Glomerular endothelial cell (primary cell): ENCODE measurements at places on chromosomes 5 and 9. TPM values are rescaled to one million over a fixed set of nuclear protein-coding genes. Genes with fewer than 3 reads are reported as not detected.

Gene MEIKIN
- not detected in 2 replicates for total RNA-seq

Gene BARHL1
- not detected in 2 replicates for total RNA-seq

Gene SAXO1
- total RNA-seq: not detected in 2 replicates

Gene GBGT1
- total RNA-seq: 4.3 and 6.6 TPM in 2 replicates

Gene GLE1
- 14.4 and 21.6 TPM in 2 replicates for total RNA-seq

Gene MYOT
- total RNA-seq: not detected in 2 replicates

Gene PCDHGB1
- 0.82 and 2.3 TPM in 2 replicates for total RNA-seq

Gene SGTB
- total RNA-seq: 9.0 and 12.7 TPM in 2 replicates

Gene ST8SIA4
- total RNA-seq: 1.6 and 3.9 TPM in 2 replicates

Gene PCDHA2
- total RNA-seq: 0.15 TPM in 1 of 2 replicates, not detected in the other

Gene FBP2
- total RNA-seq: not detected in 2 replicates

GRCh38 chr9:105672711-105673234 lies 10.5 kb downstream of the TAL2 start:
- DNase-seq: no peak

DNA sequence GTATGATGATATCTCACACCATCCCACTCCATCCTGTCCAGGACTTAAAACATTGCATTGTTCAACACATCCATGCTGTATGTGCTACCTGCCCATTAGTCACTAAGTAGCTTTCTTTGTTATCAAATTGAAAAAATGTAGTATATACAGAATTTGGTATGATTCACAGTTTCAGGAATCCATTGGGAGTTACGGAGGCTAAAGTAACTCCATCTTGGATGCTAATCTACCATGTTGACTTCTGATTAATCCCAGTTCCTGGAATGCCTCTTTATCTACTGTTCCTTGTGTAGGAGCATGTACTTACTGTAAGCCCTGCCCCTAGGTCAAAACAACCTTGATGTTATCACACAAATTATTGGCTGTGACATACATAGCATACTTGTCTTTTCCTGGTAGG lies 38.9 kb upstream of the FOXB2 start:
- DNase-seq: no peak

DNA sequence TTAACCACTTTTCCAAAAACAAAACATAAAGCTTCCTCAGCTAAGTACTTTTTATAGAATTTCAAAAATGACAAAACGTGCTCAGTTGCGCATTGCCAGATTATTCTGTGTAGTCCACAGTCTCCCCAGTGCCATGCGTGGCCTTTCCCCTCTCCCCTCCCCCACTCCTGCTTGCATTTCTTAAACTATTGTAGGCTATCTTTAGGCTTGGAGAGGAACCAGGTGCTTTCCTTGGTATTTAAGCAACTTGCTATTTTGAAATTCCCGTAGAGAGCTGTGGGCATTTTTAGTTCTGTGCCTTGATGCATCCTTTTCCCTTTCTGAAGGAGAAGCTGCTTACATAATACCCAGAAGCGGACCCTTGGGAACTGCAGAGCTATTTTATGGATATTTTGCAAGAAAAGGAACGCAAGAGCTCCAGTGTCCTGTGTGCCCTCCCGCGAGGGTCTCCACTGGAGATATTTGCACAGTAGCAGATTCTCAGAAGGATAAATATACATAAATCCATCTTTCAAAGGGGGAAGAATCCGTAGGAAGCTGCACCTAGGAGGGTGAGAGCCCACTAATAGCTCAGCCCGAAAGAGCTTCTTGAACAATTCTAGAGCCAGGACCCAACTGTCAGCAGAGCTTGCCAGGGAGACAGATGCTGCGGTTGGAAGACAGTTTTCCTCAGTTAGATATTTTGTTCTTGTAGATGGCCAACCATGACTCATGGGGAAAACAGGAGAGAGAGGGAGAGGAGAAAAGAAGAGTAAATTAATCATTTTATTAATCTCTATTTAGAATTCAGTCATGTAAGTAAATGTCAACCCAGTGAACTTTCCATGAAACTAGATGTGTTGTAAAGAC lies 1298.3 kb upstream of the WWC1 start:
- DNase-seq: no peak

GRCh38 chr9:73411494-73411893 lies 259.8 kb downstream of the ANXA1 start:
- no peak for DNase-seq

- DNase-seq: no peak
These were observed 32.3 kb upstream of the TMEM171 start for GRCh38 chr5:73088026-73088425.

- no peak for DNase-seq
These were observed 87.0 kb upstream of the SPRY4 start for GRCh38 chr5:142411656-142412425.

DNA sequence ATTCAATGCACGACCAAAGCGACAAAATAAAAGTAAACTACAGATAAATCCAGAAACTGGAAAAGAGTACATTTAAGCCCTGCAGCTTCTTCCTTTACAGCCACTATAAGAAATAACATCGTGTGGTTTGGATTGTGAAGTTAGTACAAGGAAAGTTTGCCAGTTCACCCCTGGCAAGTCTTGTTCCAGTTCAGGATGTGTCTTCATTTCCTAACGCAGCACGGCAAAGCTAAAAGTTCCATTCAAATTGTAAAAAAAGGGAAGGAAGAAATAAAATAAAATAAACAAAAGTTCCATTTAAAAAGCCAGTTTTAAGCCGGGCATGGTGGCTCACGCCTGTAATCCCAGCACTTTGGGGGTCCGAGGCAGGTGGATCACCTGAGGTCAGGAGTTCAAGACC lies 83.3 kb upstream of the RETREG1 start:
- DNase-seq: no peak

DNA sequence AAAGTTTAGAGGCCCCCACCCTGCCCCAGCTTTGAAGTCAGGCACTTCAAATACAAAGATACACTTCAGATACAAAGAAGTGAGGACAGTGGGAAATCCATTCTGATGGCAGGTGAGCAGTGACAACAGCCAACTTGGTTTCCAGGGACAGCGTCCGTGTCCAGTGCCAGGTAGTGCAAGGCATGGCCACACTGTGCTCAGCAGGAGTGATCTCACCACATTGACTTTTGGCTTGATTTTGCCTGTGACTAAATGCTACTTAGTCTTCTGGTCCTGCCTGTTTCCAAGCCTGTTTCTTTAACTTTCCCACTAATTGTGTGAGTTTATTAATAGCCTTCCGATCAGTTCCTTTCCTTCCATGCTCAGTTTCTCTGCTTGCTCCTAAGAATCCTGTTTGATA lies 72.6 kb upstream of the PALM2AKAP2 start:
- DNase-seq: no peak

- DNase-seq: no peak
These were observed 142.1 kb downstream of the EPB41L4A start for GRCh38 chr5:112276991-112277390.

- DNase-seq: no peak
These were observed 1.9 kb downstream of the GABRP start for GRCh38 chr5:170785416-170785815.

DNA sequence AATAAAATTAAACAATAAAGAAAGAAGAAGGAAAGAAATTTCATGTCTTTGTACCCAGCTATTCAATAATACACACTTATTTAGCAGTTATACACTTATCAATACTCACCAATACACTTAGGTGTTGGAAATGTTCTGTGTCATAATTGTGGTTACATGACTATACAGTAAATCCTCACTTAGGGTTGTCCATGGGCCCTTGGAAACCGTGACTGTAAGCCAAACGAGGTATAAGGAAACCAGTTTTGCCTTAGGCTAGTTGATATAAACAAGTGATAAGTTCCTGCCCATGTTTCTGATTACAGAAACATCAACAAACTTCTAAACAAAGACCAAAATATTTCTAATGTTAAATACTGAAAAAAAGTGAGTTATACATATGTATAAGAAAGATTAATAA lies 10.0 kb upstream of the SLCO4C1 start:
- no peak for DNase-seq

DNA sequence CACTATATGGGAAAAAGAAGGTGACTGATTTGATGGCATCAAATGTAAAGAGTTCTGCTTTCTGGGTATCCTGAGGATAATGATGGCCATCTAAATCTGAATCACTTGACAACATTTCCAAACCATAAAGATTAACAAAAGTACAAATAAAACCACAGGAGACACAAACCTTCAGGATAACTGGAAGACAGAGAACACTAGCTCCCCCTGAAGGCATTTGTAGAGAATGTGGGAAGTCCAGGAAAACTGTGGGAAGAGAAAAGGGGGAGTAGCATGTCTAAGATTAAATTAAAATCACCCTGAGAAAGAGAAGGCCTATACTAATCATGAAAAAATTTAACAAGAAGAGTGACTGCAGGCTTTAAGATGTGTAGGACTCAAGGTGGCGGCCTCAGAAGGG lies 116.2 kb downstream of the PRELID2 start:
- no peak for DNase-seq

GRCh38 chr5:1058083-1058945 lies 49.7 kb downstream of the NKD2 start:
- no peak for DNase-seq

- no peak for DNase-seq
These were observed 77.2 kb upstream of the OSMR start for GRCh38 chr5:38768412-38769211.

DNA sequence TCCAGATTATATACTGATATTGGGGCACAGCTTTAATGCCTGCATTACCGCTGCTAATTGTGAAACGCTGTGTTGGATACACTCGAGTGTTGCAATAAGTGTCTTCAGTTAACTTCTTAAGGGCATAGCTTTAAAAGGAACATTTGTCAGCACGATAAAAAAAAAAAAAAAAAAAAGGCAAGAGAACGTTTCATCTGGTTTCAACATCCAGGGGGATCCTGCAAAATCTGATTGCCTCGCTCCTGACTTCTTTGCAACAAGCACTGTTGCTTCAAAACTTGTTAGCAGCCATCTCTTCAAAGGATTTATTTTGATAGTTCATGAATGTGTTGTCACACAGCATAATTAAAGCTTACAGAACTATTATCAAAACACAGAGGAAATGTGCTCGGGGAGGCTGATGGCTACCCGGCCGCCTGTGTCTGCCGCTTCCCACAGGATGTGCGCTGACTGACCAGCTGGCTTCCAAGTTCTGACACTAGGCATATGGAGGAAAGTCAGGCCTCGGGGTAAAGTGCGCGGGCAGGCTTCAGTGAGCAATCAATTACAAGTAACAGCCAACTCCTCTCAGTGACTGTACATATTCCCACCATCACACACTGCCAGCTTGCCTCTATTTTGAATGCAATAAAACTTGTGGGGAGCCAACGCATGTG lies 77.7 kb downstream of the EBF1 start:
- DNase-seq: no peak

DNA sequence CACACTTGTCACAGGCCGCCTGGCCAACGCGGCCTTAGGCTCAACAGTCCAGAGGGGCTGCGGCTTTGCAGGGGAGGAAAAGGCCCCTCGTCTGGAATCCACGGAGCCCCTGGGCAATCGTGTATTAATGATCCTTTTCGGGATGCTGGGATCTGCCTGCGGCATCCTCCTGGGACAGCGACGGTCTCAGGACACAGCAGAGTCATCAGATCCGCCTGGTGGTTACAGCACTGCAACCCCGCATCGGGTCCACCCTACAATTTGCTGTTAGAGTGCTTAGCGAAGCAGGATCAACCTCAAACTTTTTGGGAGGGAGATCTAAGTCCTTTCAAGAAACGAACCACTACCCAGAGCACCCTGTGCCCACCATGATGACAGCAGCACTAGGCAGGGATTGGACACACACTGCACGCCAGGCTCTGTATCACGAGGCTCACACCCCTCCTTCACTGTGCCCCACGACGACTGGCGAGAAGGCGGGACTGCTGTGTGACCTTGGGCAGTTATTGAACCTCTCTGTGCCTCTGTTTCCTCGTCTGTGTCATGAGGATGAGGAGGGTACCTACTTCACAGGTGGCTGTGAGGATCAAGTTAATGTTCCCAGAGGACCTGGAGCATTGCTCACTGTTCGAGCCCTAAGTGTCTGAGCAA lies 100.4 kb upstream of the COL5A1 start:
- DNase-seq: no peak

DNA sequence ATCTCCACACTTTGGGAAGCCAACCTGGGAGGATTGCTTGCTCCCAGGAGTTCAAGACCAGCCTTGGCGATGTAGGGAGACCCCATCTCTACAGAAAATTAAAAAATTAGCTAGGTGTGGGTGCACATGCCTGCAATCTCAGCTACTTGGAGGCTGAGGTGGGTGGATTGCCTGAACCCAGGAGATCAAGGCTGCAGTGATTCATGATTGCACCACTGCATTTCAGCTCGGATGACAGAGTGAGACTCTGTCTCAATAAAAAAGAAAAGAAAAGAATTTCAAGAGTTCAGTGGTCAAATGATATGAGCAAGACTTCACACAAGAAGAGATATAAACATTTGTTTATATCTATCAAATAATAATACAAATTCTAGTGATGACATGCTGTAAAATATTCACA lies 23.0 kb upstream of the MTAP start:
- no peak for DNase-seq

- DNase-seq: no peak
These were observed 142.3 kb downstream of the BNC2 start for GRCh38 chr9:16728137-16728508.

GRCh38 chr9:132008184-132008803 lies 71.4 kb downstream of the MED27 start:
- DNase-seq: no peak

GRCh38 chr5:32190095-32190494 lies 16.0 kb upstream of the GOLPH3 start:
- DNase-seq: no peak

GRCh38 chr9:81661339-81661738 lies 28.0 kb downstream of the TLE1 start:
- DNase-seq: no peak

GRCh38 chr5:101278011-101278687 lies 375.1 kb upstream of the ST8SIA4 start:
- DNase-seq: no peak

GRCh38 chr5:138459311-138459933 lies 5.9 kb upstream of the EGR1 start:
- no peak for DNase-seq

DNA sequence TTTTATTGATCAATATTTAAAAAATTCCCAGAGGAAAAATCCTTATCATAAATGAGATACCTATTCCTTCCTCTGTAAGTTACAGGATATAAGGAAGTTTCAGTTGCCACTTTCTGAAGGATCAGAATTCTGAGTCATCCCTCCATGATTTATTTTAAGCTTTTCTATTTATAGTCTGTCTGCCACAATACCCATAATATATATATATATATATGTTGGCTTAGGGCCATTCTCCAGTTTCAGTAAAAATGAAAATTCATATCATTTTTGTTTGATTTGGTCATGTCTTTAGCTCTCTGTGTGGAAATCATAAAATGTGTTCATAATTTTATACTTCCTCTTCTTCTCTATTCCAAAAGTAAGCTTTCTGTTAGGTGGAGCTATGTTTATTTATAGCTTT lies 215.8 kb upstream of the CYLC2 start:
- DNase-seq: no peak

GRCh38 chr5:58505971-58506640 lies 14.9 kb downstream of the GAPT start:
- no peak for DNase-seq

DNA sequence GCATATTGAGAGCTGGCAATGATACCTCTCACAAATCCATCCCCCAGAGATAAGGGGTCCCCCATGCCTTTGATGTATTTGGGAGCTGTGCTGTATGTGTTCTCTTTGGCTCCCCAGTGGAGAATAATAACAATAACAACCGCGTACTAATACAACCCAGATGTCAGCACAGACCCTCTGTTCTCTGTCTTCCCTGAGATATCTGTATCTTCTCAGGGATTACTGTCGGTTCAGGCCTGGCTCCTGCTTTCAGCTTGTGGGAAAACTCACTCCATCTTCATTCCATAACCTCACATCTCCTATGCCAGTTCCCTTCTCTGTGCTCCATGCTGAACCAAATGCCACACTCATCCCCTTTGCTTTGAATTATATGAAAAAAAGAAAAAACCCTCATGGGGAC lies 76.2 kb downstream of the TMC1 start:
- no peak for DNase-seq
